ENCODE measurements at places on chromosomes 5 and 9. TPM values are rescaled to one million over a fixed set of nuclear protein-coding genes. Genes with fewer than 3 reads are reported as not detected.

Gene IFNA8
- total RNA-seq, result not detected

Gene CAVIN4
- 7.1 TPM for total RNA-seq

Gene FAM221B
- not detected for total RNA-seq

- peak overlapping the region; percentile 99 for H3K27ac ChIP-seq
- peaks cover 8% of the 10 kb centered on the region for H3K27me3 ChIP-seq
- H3K4me3 ChIP-seq, result peak overlapping the region; percentile 60
Measured at GRCh38 chr5:76807296-76807695, 11.5 kb upstream of the F2RL1 start.

DNA sequence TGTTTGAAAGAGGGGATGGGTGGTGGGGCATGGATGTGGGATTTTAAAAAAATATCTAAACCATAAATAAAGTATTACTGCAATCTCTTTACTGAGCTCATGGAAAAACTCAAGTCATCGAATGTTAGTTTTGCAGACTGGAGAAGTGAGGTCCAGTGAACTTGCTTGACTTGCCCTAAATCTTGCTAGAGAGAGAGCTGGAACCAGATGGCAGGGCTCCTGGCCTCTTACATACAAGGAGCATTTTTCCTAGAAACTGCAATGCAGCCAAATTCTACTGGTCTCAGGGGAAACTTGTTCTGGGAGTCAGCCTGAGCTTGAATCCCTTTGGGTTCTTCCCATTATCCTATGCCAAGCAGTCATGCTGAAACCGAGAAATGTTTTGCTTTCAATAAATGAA, 2.9 kb upstream of the TGFBI start:
- no peak overlapping the region for H3K4me3 ChIP-seq
- no peak overlapping the region for H3K27ac ChIP-seq
- DNase-seq, result no peak
- H3K4me1 ChIP-seq, result no peaks in the 10 kb centered on the region

DNA sequence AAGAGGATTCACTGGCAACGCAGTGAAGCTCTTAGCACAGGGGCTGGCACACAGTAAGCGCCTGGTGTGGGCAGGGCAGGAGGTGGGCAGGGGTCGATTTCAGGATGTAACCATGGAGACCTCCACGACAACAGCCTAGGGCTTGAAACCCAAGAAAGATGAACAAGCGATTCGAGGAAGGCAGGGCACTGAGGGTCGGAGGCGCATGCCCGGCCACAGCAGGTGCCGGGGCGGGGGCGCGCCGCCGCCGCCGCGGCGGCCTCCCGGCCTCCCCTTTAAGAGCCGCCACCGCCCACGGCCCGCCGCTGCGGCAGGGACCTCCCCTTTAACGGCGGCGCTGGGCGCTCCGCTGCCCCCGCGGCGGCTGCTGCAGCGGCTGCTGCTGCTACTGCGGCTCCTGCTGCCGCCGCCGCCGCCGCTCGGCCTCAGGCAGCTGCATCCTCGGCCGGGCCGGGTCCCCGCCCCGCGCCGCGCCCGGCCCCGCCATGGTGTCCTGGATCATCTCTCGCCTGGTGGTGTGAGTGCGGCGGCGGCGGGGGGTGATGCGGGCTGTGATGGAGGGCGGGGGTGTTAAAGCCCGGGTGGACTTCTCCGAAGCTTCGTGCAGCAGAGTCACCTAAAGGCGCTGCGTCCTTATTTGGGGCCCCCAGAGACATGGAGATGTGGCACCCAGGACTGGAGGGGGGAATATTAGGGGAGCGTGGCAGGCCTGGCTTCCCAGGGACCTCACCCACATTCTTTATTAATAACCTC, at the start of gene REEP2:
Gene REEP2 (plus strand): TSS at position 334 of the 753 bp plus-strand sequence. CDS start 152 bp downstream, at position 486.
- peaks cover 19% of the 10 kb centered on the region for H3K4me1 ChIP-seq
- peak within 1 kb of the TSS; percentile 8 for H3K27ac ChIP-seq
- peak; percentile 74 for DNase-seq
- peak within 1 kb of the TSS; percentile 85 for H3K4me3 ChIP-seq
- H3K27me3 ChIP-seq, result no peaks in the 10 kb centered on the region

DNA sequence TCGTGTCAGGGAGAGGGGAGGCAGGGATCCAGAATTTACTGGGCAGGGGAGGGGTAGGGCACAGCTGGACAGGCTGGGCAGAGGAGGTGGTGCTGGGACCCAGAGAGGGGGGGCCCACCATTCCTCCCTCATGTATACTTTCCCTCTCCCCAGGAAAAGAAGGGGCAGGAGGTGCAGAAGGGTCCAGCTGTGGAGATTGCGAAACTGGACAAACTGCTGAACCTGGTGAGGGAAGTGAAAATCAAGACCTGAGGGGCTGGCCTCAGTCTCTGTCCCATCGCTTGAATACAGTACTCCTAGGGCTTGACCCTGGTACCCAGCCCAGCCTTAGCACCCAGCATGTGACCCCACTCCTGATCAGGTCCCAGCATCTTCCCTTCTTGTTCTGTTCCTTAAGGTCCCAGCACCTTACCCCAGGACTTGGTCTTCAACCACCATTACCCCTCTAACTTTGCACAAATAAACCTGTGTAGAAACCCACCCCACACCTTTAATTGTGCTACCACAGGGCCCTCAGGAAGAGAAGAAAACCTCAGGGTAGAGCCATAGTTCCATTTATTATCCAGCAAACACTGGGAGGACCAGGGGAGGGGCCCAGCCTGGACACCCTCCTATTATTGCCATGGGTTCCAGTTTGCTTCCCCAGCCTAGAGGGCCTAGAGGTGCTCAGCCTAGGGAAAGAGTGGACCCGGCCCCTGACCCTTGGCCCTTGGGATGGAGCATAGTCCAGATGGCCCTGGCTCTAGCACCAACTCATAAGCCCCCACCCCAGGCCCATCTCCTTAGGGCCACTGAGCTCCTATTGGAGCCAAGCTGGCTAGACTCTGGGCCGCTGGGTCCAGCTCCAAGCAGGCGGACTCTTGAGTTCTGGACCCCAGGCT, 2.0 kb downstream of the ENHO start:
- no peak overlapping the region for H3K27ac ChIP-seq
- H3K36me3 ChIP-seq, result no peaks in the 10 kb centered on the region
- DNase-seq, result no peak

Gene ISCA1
- total RNA-seq, result 36.5 TPM

GRCh38 chr5:88746438-88746882, 136.5 kb downstream of the MEF2C start:
- peaks cover 2% of the 10 kb centered on the region for H3K4me1 ChIP-seq
- no peaks in the 10 kb centered on the region for H3K27me3 ChIP-seq
- no peak for DNase-seq
- no peaks in the 10 kb centered on the region for H3K36me3 ChIP-seq
- H3K4me3 ChIP-seq, result no peak overlapping the region

Gene PCDHB2
- 23.1 TPM for total RNA-seq

GRCh38 chr9:90642570-90643539, at the start of gene DIRAS2:
DIRAS2 (minus strand) TSS chr9:90642824; CDS start chr9:90613827, 28,997 bp downstream.
- peak; percentile 78 for DNase-seq
- H3K36me3 ChIP-seq, result no peaks in the 10 kb centered on the region
- no peak within 1 kb of the TSS for H3K27ac ChIP-seq
- H3K4me3 ChIP-seq, result peak within 1 kb of the TSS; percentile 84

GRCh38 chr9:127735530-127736185, 564 bp upstream of the TOR2A start:
- no peak for DNase-seq
- peaks cover 11% of the 10 kb centered on the region for H3K4me1 ChIP-seq
- peaks cover 7% of the 10 kb centered on the region for H3K27me3 ChIP-seq
- H3K36me3 ChIP-seq, result no peaks in the 10 kb centered on the region
- no peak overlapping the region for H3K27ac ChIP-seq
- H3K4me3 ChIP-seq, result peak overlapping the region; percentile 72
